ENCODE measurements at places on chromosomes 1 and 21.
A peak's percentile ranks its signal among the peaks of the same experiment; 100 is the strongest.

- DNase-seq, result no peak
Measured at GRCh38 chr1:65165269-65165993, 17.4 kb downstream of the AK4 start.

DNA sequence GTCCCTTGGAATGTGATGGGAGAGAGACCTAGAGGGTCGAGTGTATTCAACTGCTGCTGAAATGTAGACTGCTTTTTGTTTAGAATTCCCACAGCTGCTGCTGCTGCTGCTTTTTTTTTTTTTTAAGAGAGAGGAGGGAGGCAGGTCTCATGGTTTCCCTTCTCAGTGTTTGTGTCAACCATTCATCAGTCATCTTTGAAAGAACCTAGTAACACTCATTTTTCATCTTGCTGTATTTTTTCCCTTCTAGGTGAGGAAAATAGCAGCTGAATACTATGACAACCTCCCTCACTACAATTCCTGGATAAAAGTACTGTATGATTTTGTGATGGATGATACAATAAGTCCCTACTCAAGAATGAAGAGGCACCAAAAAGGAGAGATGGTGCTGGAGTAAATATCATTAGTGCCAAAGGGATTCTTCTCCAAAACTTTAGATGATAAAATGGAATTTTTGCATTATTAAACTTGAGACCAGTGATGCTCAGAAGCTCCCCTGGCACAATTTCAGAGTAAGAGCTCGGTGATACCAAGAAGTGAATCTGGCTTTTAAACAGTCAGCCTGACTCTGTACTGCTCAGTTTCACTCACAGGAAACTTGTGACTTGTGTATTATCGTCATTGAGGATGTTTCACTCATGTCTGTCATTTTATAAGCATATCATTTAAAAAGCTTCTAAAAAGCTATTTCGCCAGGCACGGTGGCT lies 9.2 kb downstream of the DEGS1 start:
- no peak for DNase-seq

DNA sequence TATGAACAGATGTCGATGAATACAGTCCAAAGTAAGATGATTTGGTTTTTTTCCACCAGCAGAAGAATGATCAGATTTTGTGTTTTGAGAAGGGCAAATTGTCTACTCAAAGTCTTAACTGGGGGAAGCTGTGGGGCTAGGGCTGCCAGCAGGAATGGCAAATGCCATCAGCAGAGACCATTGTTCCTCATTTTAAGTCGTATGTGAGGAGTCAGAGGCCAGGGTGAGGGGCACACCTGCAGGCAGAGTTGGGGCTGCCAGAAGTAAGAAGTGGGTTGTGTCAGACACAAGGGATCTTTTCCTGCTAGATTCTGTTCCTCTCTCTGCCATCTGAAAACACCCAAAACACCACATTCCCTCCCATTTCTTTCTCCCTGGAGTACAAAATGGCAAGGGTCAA lies 8.7 kb downstream of the PARK7 start:
- no peak for DNase-seq

DNA sequence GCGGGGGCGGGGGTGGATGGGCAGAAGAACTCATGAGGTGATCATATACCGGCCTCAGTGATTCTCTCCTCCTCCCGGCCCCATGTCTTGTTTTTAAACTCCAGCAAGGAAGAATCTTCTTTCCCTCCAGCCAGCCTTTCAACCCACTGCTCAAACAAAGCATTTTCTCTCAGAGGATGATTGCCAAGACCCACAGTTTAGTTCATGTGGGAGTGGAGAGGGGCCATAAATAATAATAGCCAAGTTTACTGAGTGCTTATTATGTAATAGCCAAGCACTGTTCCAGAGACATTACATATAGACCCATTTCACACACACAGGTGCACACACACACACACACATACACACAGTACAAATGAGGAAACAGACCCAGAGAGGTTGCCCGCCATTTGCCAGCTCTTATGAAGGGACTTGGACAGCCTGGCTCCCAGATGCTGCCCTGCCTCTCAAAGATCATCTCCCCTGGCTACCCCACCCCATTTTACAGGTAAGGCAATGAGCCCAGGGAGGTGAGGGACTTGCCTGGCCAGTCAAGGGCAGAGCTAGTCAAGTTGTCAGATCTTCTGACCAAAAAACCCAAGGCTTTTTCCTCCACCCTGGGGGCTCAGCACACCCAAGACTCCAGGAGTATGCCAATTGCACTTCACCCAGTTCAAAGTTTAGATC lies 18.0 kb upstream of the BCAR3 start:
- no peak for DNase-seq

- DNase-seq, result no peak
Measured at GRCh38 chr1:96308314-96308713, 413.3 kb upstream of the PTBP2 start.

DNA sequence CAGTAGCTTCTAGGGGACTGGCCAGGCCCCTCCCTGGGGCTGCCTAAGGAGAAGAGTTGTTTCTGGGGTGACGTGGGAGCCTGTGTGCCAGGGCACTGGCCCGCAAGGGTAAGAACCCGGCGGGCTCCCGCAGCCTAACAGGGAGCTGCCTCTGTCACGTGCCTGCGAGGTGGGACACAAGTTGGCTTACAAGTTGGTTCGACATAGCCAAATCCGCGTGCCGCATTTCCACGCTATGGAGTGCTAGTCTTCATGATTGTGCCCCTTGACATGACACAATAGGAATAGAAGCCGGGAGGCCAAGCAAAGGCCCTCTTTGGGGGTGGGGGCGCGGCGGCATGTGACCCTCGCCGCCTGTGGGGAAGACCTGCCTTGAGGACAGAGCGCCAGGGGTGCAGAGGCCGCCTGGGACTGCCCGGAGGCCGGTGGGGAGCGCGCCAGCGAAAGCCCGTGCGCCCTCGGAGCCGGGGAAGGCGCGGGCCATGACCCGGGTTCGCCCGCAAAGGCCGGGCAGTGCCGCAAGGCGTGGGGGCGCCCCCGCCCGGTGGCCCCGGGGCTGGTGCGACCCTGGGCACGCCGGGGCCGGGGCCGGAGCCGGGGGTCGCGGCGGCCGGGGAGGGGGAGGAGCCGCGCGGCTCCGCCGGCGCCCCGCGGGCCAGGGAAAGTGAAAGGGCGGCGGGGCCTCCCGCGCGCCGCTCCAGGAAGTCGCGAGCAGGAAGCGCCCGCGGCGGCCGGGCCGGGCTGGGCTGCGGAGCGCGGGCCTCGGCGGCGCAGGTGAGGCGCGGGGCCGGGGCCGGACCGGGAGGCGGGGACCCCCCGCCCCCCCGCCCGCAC lies at the start of gene SLC37A1:
SLC37A1 (plus strand) TSS at position 702 of the 834 bp plus-strand sequence. CDS start 4,603 bp downstream, outside the sequence.
- no peak for DNase-seq

DNA sequence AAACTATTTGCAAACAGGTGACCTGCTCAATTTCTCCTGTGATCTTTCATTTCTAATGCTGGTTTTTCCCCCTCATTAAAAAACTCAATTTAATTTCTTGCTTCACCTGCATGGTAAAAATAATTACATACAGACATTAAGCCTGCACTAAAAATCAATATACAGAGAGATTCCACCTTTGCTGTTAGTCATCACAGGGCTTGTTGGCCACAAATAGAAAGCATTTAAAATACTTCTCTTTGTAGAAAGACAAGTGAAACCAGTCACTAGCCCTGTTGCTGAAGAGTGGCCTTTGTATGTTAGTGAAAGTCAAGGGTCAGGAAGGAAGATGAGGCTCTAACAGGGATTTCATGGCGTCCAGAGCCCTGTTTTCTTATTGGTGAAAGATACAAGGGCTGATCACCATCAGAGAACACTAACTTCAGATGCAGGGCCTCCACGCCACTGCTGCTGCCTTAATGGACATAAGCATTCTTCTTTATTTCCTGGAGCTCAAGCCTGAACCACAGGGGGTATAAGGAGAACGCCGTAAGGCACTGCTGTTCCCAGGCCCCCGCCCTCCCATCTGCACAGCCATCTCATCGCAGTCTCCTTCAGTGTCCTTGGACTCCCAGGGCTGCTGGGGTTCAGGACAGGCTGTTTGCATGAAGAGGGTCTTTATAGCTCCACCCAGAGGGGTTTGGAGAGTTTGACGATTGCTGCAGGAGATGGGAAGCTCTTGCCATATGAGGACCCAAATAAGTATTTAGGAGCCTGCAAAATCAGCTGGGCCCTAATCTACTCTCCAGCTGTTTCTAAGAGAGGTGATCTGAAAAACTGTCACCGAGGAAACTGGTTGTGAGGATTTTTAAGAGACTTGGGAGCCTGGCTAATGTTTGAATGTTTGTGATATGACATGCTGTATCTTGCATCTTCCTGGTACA lies 117.3 kb upstream of the IRF2BP2 start:
- no peak for DNase-seq

DNA sequence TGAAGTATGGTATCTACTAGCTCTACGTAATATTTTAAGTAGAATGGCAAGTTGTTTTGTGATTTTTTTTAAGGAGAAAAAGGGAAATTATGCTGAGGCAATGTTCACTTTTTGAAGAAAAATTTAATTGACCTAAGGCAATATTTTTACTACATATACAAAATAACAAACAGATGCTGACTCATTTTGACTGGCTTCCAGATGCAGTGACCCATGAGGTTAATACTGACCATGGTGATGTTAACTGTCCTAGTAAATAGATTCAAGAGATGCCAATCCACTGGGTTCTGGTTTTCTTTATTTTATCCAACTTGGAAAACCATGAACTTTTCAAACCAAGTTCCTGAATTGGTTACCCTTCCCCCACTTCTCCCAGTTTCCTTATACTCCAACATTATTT lies 154.9 kb downstream of the CRB1 start:
- DNase-seq, result peak; percentile 27
